ENCODE measurements at places on chromosomes 12 and 14.

DNA sequence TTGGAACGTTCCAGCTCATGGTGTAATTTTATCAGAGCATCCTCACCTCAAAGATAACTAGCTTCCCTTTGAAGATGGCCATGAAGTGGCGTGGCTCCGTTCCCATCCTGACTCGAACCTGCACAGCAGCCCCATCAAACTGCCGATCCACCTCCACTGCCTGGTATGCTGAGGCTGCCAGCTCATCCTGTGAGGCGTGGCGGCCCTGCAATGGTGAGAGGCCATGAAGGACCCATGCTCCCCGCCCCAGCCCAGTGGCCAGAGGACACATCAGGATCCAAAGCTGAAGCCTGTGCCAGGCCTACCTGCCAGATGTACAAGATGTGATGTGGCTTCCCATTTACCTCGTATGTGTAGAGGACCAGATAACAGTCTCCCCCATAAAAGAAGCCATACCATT is 11.2 kb downstream of the AVIL start:
- DNase-seq = no peak

- DNase-seq = peak; percentile 45
Observed at GRCh38 chr12:2688381-2688931, 106.3 kb upstream of the FKBP4 start.

GRCh38 chr12:9391815-9392214 is 183.6 kb upstream of the PZP start:
- no peak for DNase-seq

- no peak for DNase-seq
Observed at GRCh38 chr12:24599736-24600135, 349.2 kb downstream of the BCAT1 start.

DNA sequence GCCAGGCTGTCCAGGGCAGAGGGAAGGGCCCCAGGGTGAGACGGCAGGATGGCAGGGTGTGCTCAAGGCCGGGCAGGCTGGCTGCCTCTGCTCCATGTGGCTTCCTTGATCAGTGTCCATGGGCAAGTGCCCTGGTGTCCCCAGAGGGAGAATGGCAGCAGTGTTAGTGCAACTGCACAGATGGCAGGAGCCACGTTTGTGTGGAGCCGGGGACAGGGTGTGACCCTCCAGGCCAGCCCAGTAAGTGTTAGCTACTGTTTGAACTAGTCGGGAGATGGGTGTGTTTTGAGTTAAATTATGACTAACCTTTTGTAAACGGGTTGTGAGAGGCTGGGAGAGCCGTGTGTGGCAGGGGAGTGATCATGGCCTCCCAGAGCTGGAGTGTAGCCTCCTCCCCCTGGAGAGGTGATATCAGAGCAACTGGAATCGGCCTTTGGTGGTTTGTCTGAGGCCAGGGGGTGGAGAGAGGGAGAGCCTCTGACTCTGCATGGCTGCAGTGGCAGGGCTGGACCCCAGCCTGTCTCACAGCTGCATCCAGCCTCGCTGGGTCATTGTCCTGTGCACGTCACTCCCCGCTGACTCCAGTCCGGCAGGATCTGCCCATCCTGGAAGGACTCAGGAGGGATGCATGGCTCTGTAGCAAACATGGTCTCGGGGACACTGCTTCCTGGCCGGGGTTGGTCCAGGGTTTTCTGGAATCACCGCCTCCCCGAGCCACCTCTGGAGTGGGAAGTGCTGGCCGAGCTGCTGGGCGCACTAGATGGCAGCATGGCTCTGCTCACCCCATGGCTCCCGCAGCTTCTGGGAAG is 27.8 kb downstream of the AACS start:
- DNase-seq = no peak

GRCh38 chr12:39176356-39176755 is 266.6 kb downstream of the KIF21A start:
- no peak for DNase-seq

DNA sequence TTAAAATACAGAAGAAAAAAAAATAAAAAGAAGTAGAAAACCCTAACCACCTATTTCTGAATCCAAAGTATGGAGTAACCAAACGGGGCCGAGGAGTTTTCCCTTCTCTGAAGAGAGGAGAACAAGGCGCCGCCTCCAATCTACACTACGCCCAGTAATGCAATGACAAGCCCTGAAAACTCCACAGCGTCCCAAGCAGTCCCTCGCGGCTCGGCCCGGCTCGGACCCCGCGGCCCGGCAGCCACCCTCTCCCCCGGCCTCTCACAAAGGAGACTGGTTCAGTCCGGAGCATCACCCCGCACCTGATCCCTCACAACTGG is 371 bp downstream of the CHD8 start:
- DNase-seq = no peak

GRCh38 chr12:20549108-20549719 is 145.9 kb upstream of the SLCO1C1 start:
- DNase-seq = no peak
